ENCODE measurements at places on chromosomes 5 and 9.
A peak's percentile ranks its signal among the peaks of the same experiment; 100 is the strongest.

DNA sequence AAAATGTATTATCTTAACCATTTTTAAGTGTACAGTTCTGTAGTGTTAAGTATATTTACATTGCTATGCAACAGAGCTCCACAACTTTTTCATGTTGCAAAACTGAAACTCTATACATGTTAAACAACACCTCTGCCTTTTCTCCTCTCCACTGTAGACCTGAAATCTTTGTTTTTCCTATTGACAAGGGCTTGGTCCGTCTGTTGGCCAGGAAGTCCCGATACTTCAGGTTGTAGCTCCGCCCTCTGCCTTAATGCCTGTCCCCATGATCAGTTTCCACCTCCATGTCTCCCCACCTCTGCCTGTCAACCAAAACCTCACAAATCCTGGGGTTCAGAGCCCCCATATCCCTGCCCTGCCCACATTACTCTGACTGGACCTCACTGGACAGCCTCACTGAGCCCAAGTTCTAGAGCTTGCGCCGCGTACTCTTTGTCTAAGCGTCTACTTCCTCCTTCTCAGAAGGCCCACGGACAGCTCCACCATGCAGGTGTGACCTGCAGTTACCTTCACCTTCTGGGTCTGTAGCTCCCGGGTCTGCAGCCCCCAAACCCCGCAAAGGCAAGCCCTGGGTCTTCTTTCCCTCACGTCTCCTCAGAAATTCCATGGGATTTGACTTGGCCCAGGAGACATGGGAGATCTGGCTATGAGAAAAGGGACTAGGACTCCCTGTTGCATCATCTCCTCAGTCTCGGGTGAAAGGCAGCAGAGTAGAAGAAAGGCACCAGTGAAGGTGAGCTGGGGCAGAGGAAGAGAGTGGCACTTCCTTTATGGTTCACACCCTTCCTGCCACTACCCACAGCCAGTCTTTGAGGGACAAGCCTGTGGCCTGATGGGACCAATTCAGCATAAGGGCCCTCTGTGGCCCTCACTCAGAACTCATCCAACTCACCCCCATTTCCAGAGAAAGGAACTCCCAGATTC, 8.0 kb downstream of the GLIPR2 start:
- peak; percentile 25 for DNase-seq

DNA sequence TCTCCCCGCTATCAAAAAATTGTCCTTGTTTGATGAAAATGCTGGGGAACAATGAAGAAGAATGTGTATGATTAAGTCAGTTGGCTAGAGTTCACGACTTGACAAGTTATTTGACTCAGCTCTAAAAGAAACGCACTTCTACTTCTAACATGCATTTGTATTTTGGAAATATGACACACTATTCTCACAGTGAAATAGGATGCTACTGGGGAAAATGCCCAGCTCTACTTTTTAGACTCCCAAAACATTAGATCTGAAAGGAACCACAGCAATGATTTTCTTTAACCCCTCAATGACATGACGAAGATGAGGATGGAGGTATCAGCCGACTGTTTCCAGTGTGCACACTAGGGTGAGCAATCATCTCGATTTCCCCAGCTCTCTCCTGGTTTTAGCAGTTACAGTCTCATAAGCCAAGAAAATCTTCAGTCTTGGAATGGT, 83.6 kb upstream of the PCSK1 start:
- no peak for DNase-seq

- no peak for DNase-seq
These were observed 11.5 kb upstream of the SPATA24 start for GRCh38 chr5:139415221-139415861.

DNA sequence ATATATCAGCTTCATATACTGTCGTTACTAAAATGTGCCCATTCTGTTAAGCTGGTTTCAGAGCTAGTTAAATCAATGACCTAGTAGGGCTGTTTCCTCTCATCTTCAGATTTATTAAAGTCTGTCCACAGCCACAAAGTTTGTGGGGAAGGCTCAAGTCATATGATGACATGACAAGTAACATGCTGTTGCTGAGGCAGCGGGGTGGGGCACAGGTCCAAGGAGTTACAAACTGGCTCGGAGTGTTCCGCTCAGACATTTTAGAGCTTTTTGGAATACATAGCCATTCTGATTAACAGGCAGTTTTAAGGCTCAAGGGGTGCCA, 2.7 kb upstream of the ANP32B start:
- DNase-seq: no peak

DNA sequence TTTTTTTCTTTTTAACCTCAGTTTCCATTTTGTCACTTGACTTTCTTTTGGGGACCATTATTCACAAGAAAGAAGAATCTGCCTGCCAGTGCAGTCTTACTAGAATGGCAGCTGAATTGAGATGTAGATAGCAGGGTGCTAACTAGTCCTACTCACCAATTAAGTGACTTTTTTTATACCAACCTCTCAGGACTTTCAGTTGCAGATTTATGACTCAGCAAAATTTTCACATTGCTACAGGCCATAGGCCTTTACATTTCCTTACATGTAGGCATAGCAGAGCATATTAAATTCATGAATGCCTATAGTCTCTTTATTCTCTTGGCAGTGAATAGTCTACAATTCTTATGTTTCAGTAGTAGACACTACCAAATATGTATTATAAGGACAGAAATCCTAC, 54.0 kb upstream of the FKTN start:
- no peak for DNase-seq

DNA sequence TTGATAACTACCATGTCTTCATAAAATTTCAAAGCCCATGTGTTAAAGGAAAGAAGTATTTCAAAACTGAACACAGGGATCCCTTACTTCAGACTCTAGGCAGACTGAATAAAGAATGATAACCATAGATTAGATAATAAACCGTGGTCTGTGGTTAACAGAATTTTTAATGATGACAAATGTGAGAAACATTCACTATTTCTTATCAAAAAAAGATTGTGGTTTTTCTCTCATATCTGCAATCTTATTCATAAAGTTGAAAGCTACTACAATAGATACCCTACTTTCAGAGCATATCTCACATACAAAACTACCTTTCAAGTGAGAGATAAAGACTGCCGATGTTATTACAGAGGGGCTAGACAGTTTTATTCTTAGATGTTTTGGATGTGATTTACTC, 816.8 kb upstream of the DMAC1 start:
- DNase-seq: no peak

DNA sequence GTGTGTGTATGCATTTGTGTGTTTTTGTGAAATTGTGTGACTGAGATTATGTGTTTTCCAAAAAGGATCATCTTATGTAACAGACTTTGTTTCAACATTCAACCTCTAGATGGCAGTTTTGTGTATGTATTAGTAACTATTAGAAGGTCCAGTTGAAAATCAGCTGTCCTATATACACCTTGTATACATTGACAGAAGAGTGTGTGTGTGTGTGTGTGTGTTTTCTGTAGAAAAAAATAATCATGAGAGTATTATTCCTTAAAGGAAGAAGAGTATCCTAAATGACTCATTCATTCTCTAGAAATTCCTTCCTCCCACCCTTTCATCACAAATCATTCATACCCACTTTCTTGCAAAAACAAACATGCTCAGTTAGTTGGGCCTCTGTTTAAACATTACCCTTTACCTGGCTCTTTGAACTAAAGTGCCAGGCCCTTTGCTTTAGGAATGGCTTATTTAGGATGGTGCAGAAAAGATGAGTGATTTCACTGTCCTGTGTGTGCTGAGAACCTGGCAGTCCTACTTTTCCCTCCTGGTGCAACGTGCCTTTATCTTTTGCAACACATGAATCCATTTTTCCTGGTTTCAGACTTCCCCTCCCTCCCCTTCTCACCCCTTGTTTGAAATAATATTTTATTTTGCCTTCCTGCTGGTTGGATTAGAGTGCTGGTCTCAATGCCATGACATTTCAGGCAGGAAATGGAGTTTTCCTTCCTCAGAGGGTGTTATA, 152.2 kb downstream of the ARHGAP26 start:
- peak; percentile 71 for DNase-seq

DNA sequence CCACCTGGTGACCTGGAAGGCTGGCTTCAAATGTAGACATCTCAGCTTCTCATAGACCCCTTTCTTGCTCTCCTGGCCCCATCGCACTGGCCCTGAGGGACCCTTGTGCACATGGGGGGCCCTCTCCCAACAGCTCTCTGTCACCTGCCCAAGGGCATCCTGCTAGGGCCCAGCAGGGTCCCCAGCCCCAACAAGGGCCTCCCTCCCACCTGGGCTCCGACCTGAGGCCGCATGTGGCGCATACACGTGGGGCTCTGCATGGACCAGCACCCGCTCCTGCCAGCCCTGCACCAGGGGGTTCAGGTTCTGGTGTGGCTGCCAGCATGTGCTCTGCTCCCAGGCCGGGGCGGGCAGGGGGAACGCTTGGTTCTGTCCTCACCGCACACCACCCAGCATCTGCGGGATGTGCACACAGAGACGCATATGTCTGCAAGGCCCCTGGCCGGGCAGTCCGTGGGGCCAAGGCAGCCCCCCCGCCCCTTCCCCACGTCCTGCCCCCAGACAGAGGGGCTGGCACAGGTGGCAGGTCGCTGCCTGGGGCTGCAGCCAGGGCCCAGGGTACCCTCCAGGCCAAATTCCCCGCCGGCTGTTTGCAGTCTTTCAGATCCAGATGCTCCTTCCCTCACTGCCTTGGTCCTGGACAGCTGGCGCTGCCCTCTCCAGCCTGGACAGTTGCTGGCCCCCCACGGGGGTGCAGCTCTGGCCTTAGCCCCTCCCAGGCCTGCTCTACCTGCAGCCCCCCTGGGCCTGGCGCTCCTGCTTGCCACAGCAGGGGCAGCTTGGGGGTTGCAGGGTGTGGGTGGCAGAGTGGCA, 17.9 kb upstream of the NRARP start:
- no peak for DNase-seq

- no peak for DNase-seq
These were observed 6.3 kb upstream of the GZMA start for GRCh38 chr5:55096182-55096581.

- DNase-seq: no peak
These were observed 92.5 kb upstream of the TAS2R1 start for GRCh38 chr5:9722601-9723180.

DNA sequence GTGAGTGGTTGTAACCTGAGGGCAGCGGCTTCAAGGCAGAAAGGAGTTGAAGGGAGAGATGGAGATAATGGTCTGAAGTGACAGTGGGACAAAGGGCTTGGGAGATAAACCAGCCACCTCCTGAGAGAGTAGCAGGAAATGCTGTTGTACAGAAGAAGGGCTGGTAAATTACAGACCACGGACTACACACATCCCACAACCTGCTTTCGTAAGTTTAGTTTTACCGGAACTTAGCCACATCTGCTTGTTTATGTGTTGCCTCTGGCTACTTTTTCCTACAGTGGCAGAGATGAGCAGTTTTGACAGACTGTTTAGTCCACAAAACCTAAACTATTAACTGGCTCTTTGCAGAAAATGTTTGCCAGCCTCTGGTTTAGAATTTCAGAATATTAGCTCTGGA, 269.5 kb downstream of the ARHGEF28 start:
- DNase-seq: peak; percentile 77

GRCh38 chr5:73822989-73823339, 197.0 kb downstream of the ARHGEF28 start:
- no peak for DNase-seq
